ENCODE measurements at places on chromosomes 7 and 10.
A peak's percentile ranks its signal among the peaks of the same experiment; 100 is the strongest.

GRCh38 chr7:46007990-46008643, 87.0 kb upstream of the IGFBP3 start:
- DNase-seq, result no peak

DNA sequence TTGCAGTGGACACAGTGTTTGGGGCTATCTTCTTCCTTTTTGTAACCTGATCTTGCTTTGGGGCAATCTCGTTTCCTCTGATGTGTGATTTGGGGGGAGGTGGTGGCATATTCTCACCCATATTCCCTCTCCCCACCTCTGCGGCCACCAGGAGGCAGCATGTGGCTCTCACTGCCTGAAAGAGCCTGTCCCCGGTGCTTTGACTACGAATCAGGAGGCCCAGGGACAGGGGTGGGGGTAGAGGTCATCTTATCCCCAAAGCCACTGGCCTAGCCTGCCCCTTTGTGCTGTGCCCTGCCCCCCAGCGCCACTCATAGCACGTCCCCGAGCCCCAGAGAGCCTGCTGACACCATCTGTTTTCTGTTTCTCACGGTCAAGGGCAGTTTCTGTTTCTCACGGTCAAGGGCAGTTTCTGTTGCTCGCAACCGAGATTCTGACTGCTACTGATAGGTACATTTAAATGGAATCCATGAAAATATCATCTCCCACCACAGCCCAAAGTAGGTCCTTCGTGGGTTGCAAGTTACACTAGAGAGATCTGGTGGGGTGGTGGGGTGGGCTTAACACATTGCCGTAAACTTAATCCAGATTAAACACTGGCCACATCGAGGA, 28.2 kb downstream of the PHYH start:
- DNase-seq, result no peak

- DNase-seq, result no peak
Measured at GRCh38 chr10:30330497-30331168, 18.4 kb downstream of the MTPAP start.

- no peak for DNase-seq
Measured at GRCh38 chr7:66731986-66732385, 8.5 kb upstream of the RABGEF1 start.

GRCh38 chr7:3461923-3462322, 160.9 kb downstream of the SDK1 start:
- no peak for DNase-seq

- DNase-seq, result no peak
Measured at GRCh38 chr10:4775808-4776207, 50.2 kb upstream of the AKR1E2 start.

- no peak for DNase-seq
Measured at GRCh38 chr7:111262293-111263116, 171.6 kb downstream of the LRRN3 start.

- DNase-seq, result no peak
Measured at GRCh38 chr7:134605978-134606923, 40.4 kb upstream of the BPGM start.

DNA sequence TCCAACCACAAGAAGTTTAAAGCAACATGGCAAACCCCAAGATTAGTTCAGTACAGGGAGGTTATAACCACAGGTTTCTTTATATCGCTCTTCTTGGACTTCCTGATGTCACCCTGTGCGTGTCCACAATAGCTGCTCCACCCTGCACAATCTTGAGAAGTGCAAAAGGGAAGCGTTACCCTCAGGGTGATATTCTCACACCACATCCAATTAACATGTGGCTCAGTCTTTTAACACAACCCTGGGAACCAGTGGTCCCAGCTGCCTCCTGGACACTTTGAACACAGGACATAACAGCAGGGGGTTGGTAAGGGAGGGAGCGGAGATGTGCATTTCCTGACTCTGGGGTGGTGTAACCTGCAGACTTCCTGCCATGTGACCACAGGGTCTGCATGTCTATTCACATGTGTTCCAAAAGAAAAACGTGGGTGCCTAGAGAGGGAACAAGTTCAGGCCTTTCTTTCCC, 64.6 kb downstream of the GSAP start:
- no peak for DNase-seq

DNA sequence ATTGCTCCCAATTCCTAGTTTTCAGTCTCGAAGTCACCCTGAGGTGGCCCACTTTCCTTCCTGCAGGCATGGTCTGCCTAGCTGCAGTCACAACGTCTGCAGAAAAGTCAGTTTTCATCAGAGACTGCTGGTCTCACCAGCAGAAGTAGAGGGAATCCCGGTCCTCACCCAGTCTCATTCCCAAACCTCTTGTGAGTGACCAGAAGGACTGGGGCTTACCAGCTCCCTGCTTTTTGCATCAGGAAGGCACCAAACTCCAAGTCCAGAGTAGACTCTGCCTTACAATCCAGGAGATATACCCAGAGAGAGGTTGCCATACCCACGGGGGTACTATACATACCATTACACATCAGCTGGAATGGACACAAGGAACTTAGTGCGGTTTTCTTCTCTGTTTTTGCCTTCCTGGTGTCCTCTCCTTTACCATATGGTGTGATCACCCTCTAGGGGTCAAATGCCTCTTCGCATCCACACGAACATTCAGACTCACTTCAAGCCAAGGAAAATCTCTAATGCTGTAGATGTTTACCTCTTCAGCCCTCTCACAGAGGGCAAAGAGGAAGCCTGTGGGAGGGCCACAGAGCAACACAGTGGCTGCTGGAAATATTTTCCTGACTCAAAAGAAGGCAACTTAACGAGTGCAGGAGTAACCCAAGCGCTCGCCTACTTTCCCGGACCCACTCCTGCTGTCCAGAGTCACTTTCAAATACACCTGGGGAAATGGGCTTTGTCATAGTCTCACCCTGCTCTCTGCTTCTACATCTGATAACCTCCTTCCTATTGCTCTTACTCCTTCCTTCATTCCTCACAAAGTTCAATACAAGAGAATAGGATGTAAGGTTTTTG, 220.9 kb downstream of the C7orf25 start:
- DNase-seq, result no peak

GRCh38 chr7:19011212-19011611, 106.2 kb downstream of the TWIST1 start:
- no peak for DNase-seq

GRCh38 chr7:7707806-7708205, 10.6 kb downstream of the RPA3 start:
- peak; percentile 40 for DNase-seq

GRCh38 chr10:100710151-100710871, 35.1 kb upstream of the PAX2 start:
- no peak for DNase-seq

DNA sequence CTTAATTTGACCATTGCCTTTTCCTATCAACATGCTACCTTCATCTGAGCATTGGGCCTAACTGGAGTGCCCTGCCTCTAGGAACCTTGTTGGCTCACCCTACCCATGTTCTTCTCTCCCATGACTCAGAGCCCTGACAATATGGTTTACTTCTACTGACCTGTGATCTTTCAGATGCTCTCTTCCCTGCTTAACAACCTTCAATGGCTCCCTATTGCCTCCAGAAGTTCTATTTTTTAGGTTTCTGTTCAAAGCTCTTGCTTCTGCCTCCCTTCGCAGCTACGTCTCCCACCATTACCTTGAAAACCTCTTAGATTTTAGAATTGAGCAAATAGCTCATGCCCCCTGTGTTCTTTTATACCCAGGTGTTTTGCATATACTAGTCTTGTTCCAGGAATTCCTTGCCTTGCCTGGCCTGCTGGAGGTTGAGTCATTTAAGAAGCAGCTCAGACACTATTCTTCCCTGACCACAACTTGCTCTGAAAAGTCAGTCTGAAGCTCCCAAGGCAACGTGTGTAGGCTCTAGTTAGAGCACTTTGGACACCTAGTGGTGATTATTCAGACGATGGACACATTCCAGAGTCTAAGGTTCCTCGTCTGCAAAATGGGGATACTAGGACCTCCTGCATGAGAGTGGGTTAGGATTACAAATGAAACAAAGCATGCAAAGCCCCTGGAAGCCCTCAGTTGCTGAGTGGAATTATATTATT, 64.4 kb upstream of the EMX2 start:
- no peak for DNase-seq

DNA sequence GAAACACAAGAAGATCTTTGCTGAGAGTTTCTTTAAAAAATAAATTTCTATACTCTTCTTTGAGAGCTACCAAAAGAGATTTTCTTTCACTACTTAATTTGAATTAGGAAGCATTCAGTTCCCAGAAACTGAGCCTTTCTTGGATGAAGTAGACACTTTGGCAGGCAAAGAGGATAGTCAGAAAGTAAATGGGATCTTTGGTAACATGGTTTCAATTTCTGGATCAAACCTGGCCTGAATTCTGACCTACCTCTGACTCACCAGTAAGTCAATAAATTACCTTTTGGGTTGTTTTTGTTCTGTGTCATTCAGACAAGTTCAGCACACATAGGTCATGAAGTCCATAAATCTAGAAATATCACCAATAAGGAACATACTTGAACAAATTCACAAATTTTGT, 26.8 kb upstream of the CABCOCO1 start:
- no peak for DNase-seq

GRCh38 chr7:113809581-113809980, 109.2 kb downstream of the PPP1R3A start:
- no peak for DNase-seq

DNA sequence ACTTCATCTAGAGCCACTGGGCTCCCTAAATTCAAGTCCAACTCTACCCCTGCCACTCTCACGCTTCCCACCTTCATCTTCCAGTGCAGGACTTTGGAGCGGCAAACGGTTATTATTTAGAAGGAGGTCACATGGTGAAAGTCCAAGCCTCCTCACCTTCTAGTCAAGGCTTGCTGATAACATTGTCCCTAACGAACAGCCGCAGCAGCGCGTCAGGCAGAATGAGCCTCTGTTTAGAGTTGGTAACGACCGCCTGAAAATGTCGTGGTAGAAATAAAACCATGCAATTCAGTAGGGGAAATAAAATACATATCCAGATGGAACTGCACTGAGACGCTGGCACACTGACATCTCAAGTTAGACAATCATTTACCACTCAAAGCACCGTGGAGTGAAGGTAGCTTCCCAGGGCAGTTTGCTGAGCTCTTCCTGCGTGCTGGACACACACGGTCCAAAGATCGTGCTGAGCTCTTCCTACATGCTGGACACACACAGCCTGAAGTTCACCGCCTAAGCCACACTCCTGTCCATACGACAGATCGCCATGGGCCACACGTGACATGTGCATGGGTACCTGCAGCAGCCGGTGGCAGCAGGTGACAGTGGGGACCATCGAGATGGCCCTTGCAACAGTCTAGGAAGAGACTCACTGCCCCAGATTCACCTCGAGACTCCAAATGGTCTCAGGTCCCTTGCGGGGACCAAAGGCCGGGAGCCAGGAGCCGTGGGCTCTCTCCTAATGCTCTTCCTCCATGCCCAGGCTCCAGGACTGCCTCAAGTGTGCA, 323.5 kb downstream of the PTPRN2 start:
- no peak for DNase-seq

- no peak for DNase-seq
Measured at GRCh38 chr10:133163889-133164815, 4.1 kb downstream of the KNDC1 start.

DNA sequence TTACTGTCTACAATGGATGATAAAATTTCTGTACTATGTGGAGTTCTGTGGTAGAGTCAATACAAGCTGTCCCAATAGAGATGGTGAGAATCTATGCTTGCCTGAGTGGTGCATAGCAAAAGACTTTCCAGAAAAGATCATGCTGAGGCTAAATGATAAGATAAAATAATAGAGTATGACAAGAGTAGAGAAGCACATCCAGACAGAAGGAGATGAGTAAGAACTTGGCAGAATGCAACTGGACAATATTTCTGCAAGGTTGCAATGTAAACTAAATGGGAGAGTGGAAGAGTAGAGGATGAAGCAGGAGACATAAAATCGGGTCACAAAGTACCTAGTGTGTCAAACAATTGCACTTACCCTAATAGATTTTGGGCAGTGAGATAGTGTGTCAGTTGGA, 347.6 kb downstream of the MDFIC start:
- DNase-seq, result no peak

GRCh38 chr7:20795361-20795760, 8.7 kb upstream of the SP8 start:
- no peak for DNase-seq

- DNase-seq, result no peak
Measured at GRCh38 chr10:45308707-45309106, 6.7 kb downstream of the OR13A1 start.

All from NCI-H1436 treated with DMSO at 0.1 percent for 48 hours (cell line).